ENCODE measurements at places on chromosomes 1 and 21.

DNA sequence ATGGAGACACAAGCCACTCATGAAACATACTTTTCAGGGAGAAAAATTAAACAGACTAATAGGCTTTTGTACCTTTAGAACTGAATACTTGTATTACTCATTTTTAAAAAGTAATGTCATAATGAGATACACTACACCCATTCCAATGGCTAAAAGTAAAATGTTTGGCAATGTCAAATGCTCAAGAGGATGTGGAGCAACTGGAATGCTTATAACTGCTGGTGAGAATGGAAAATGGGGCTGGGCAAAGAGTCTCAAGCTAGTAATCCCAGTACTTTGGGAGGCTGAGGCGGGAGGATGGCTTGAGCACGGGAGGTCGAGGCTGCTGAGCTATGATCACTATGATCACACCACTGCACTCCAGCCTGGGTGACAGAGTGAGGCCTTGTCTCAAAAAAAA is 86.3 kb downstream of the NKAIN1 start:
- DNase-seq = no peak

GRCh38 chr1:37930246-37931101 is 16.4 kb downstream of the INPP5B start:
- no peak for DNase-seq

DNA sequence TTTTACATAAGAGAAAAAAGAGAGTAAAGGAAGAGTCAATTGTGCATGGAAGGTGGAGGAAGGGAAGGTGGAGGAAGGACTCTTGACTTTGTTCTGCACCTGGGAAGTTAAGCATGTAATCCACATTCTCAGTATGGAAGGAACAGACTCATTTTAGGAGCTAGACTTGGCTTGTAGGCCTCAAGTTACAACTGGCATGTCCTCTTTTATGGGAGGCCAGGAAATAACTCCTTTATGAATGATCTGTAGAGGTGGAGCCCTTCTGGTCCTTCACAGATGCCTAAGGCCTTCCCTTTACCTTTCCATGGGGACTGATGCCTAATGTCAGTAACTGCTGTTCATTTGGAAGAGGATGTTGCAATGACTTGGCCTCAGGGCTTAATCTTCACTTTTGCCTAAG is 29.4 kb upstream of the CCSAP start:
- no peak for DNase-seq

GRCh38 chr1:111378791-111379190 is 48.7 kb downstream of the OVGP1 start:
- DNase-seq = no peak

GRCh38 chr1:187631381-187631675 is 802.6 kb downstream of the PLA2G4A start:
- DNase-seq = no peak

DNA sequence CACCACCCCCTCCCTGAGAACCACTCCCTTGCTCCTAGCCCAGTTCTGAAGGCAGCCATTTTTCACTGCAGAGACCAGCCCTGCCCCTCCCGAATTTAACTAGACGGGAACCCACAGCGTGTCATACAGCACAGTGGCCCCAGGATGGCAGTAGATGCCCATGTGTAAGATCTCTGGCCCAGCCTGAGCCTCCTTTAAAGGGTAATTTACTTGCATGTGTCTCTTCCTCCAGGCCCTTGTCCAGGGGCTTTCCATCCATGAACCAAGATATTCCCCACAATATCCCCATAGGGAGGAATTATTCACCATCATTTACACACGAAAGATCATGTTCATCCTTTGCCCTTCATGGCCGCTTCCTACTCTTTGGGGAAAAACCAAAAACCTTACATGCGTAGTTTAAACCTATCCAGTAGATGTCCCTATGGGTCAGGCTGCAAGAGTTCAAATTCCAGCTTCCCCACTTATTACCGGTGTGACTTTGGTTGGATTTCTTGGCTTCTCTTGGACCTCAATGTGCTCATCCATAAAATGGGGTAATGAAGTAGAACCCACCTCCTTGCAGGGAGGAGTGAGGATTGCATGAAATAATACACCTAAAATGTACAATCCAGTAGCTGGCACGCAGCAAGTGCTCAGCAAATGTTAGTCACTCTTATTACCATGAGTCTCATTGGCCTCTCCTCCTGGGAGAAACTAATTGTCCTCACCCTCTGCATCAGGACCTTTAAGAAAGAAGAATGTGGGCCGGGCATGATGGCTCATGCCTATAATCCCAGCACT is 4.0 kb upstream of the LACTBL1 start:
- DNase-seq = peak; percentile 52

DNA sequence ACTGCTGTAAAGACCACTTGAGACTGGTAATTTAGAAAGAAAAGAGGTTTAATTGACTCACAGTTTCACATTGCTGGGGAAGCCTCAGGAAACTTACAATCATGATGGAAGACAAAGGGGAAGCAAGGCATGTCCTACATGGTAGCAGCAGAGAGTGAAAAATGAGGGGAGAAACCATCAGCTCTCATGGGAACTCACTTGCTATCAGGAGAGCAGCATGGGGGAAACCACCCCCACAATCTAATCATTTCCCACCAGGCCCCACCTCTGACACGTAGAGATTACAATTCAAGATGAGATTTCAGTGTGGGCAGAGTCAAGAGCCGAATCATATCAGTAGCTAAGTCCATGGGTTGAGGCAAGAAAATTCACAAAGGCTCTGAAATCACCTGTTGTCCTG is 23.8 kb upstream of the LYPD8 start:
- no peak for DNase-seq
